ENCODE measurements at places on chromosomes 1 and 21.

- DNase-seq, result no peak
Observed at GRCh38 chr1:94812985-94813384, 7.2 kb upstream of the SLC44A3 start.

DNA sequence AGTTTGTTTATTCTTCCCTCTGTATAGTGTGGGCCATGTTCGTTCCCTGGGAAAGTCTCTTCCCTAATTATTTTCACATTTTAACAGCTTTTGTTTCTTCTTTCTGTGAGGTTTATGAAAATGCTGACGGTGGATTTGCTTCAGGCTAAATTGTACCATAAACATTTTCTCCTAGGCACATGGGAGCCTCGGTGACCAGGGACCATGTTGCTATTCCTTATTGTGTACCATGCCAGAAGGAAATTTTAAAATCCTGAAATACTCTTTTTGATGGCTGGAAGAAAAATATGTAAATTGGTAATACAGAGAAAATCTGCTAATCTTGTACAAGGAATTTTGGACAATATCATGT, 230.1 kb upstream of the JUN start:
- DNase-seq, result no peak

DNA sequence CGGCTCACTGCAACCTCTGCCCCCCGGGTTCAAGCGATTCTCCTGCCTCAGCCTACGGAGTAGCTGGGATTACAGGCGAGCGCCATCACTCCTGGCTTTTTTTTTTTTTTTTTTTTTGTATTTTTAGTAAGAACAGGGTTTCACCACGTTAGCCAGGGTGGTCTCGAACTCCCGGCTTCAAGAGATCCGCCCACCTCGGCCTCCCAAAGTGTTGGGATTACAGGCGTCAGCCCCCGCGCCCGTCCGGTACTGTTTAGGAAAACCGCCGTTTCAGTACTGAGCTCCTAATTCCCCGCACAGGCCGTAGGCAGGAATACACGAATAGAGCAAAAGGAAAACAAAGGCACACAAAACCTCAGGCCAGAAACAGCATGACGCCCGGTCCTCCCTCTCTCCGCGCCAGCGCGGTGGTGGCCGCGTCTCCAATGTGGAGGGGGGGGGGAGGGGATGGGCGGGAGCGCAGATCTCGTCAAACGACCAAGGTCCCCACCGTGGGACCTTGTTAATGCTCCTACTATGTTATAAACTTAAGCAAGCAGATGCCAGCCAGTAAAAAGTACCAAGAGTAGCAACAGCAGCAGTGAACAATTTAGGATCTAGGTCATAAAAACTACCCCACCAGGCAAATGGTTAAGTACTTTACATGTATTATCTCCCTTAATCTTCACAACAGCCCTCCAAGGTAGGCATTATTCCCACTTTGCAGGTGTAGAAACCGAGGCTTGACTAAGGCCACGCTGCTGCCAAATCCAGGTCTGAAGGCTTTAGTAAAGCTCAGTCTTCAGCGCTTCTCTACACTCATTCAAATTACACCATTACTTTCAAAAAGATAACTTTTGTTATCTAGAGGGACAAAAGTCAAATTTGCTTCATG, 648 bp upstream of the ADAR start:
- DNase-seq, result peak; percentile 14

GRCh38 chr21:16304174-16305095, 574.7 kb downstream of the USP25 start:
- DNase-seq, result no peak

GRCh38 chr1:235291599-235292091, 36.3 kb downstream of the ARID4B start:
- DNase-seq, result no peak

DNA sequence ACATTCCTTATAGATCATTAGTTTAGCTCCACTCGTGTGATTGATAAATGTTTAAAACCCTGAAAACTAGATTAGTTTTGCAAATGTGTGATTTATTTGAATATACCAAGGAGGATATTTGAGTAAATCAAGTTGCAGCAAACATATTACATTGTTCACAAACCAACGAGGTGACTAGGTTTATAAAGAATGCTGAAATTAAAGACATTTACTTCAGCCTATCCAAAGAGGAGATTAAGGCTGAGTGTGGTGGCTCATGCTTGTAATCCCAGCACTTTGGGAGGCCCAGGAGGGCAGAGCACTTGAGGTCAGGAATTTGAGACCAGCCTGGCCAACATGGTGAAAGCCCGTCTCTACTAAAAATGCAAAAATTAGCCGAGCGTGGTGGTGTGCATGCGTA, 34.1 kb downstream of the VTCN1 start:
- DNase-seq, result no peak

- no peak for DNase-seq
Observed at GRCh38 chr1:247113094-247113497, 8.9 kb upstream of the ZNF669 start.

GRCh38 chr1:87765681-87766070, 437.0 kb downstream of the LMO4 start:
- no peak for DNase-seq

DNA sequence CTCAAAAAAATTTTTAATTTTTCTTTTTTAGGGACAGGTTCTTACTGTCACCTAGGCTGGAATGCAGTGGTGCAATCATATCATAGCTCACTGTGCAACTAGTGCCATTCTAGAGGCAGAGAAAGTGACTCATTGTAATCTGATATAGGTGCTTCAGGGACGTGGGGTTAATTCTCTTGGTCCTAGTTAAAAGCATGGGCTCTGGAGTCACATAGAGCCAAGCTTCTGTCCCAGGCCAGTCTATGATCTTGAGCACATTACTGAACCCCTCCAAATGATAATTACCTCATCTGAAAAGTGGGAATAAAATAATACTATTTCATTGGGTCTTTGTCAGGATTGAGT, 1.1 kb upstream of the ADIPOR1 start:
- DNase-seq, result no peak

DNA sequence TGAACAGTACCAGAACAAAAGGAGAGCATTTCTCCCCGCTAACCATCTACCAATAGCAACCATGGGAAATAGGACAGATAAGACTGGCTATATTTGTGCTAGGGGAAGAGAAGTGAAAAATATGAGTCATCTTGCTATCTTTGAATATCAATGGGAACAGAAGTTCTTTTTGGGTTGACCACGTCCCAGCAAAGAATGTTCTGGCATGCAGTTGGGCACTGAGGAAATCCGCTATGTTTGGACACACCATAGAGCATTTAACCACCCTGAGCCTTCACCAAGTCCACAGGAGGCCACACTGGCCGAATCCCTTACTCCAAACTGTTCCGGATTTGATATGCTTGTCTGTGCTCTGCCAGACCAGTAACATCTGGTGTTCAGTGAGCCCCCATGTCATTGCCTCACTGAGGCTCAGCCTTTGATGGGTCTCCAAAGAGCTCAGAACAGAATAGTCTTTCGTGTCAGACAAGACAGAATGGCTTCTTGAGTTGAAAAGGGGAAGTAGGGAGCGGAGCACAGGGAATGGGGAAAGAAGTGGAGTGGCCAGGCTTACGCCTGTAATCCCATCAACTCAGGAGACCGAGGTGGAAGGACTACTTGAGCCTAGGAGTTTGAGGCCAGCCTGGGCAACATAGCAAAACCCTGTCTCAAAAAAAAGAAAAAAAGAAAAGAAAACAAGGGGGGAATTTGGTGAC, 81.4 kb downstream of the SMYD2 start:
- no peak for DNase-seq

GRCh38 chr1:101826416-101826815, 170.3 kb downstream of the OLFM3 start:
- no peak for DNase-seq

GRCh38 chr21:29209696-29210095, 79.3 kb downstream of the MAP3K7CL start:
- no peak for DNase-seq

DNA sequence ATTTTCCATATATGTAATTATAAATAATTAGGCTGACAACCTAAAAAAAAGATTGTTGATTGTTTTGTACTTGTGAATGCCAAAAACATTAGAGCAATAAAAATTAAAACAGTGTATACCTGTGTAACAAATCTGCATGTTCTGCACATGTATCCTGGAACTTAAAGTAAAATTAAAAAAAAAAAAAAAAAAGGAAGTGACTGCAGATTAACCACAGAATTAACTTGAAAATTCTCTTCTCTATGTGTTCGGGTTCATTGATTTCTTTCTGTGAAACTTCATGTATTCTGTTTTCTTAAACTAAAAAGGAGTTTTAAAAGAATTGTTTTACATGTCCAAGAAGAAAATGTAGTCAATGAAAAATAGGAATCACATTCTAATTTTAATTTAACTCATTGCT, 95.7 kb downstream of the FASLG start:
- DNase-seq, result no peak

DNA sequence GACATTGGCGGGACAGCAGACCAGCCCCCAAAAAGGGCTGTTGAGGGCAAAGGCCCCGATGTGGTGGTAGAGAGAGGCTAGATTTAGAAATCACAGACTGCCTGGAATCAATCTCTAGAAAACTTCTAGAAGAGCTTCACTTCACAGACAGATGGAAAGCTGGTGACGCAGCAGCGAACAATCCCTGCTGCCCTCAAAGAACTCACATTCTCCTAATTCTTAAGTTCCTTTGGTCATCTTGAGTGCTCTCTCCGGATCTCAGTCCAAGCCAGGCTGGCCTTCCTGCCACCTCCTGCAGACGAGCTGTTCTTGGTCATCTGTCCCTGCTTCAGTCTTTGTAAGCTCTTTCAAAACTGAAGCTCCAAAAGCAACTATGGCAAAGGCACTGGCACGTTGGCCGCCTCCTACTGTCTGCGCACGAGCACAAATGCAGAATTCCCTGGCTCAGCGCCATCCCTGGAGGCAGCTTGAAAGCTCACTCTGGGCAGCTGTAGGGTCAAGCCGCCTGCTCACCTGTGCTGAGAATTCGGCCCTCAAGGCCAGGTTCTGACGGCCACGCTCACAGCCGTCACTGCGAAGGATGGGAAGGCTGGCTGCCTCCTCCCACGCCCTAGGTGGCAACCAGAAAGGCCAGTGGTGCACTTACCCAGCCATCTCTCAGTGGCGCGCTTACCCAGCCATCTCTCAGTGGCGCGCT, 110.6 kb downstream of the NPHP4 start:
- no peak for DNase-seq

DNA sequence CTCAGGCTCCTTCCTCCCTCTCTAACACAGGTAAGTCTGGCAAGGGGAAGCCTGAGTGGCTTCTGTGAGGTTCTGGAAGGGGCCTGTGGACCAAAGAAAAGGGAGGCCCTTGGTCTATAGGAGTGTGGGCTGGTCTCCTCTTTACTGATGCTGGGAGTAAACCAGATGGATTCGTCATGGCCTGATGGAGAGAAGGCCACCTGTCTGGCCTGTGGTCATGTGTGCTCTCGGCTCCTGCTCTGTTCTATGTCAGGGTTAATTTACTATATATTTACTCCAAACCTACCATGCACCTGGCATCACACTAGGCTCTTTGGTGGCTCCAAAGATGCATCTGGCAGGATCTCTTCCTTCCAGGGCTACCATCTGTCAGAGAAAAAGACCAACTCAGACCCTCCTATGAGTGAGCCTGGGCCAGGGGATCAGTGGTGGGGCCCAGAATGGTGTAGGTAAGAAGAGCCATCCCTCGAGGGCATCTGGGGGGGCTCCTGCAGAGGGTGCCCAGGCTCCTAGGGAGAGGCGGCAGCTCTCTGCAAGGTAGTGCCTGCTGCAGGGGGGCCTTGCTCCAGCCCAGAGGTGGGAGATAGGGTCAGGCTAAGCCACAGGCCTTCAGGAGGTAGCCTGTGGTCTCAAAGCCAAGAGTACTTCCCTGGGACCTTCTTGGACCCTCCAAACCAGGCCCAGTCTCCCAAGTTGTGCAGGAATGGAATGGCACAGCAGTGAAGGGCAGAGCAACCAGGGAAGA, 68.2 kb upstream of the SELENON start:
- no peak for DNase-seq

- no peak for DNase-seq
Observed at GRCh38 chr1:155892796-155893195, 18.4 kb downstream of the RIT1 start.

DNA sequence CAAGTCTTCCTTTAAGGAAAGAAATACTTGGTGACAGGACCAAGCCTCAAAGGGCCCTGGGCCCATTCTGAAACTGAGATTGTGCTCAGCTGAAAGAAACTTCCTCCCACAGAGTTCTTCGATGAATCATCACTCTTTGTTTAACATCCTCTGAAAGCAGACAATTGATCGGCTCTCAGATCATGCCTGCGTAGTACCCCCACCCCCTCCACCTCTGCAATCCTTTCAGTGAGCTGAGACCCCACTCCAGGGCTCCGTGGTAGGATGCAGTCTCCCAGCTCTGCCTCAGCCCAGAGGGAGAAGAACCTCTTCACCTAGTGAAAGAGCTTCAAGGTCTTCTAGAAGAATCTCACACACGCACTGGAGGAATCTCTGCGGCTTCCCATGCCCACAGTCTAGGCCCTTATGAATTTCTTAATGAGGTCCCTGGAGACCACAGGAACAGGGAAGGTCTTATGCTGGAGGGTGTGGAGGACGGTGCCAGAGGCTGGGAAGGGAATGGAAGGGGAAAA, 104.9 kb upstream of the SOD1 start:
- DNase-seq, result no peak

GRCh38 chr1:164702216-164702615, 143.2 kb downstream of the PBX1 start:
- DNase-seq, result no peak

DNA sequence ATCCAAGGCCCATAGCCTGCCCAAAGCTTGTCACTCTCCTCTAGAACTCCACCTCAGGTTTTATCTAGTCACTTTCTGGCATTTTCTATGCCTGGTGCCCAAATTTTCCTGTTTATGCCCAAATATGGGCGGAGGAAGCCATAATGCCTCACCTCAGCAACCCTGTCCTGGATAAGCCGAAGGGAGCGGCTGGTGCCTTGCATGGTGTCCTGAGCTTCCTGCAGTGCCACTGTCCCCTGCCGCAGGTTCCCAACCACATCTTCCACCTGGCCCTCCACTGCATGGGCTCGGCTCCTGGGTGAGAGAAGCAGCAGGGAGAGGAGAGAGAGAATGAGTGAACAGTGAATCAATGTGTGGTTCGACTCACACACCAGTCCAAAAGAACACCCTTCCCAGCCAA, 34.2 kb downstream of the CAMK1G start:
- no peak for DNase-seq

DNA sequence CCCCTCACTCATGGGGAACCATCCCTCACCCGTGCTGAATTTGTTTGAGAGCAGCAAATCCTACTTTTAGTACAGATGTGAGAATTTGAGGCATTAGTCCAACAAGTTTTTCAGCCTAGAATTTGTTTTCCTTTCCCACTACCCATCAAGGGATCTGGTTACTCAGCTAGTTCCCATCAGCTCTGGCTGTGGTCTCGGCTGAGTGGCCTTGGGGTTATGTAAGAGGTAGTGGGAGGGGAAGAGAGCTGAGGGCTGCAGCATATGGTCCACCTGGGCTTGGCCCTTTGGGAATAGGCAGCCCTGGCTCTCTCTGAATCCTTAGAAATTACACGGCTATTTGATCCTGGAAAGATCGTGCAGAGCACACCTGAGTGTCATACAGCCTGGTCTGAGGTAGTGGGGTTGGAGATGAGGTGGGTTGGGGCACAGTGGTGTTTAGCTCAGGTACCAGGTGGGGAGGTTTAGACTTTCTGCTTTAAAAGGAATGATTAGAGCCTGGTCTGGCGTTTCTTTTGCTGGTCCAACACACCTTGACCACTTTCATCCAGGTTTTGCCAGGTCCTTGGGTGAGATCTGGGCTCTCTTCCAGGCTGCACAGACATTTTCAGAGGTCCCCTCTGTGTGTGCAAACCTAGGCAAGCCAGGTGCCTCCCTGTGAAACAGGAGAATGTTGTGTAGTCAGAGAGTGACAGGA, 4.2 kb downstream of the GSTM4 start:
- DNase-seq, result no peak

Measured in stimulated activated CD4-positive, alpha-beta T cell treated with anti-CD3 and anti-CD28 coated beads, Interleukin-15, amount 100 ng/mL, for 1 hour (primary cell).